Substantia nigra (tissue), 51 donors: ENCODE measurements at places on chromosomes 2 and 18.

DNA sequence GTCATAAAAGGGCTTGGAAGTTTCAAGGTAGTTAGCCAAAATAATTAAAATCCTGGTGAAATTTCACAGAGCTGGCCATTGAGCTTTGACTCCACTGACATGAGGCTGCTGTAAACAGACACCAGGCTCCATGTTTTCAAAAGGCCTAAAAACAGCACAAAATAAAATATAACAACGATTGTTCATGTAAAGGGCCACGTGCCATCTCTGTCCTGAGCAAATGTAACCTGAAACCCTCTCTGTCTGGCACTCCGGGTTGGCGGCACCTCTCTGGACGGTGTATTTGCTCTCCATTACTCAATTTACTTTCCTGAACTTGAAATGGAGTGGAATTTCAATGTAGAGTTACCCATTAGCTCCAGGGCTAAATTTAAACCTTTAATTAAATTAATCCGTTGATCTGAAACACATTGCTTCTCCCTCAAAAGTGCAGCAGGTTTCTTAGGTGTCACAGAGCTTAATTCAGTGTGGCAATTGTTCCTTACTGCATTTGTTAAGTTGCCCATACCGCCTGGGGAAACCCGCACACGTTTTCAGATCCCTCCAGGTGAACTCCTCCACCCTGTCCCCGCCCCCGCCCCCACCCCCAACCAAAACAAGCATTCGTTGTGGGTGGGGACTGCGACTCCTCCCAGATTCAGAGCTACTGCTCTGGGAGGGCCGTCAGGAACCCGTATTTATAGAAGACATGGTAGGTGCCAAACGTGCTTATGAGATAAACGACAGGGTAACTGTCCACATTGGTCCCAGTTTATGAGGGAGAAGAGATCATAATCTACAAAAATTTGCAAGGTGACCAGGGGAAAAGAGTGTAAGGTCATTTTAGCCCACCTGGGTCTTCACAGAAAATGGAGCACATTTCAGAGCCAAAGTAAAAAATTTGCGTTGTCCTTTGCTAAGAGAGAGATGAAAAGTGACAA, 1.2 kb upstream of the CABLES1 start:
- no peak for DNase-seq

GRCh38 chr2:175843625-175844024, 158.4 kb downstream of the LNPK start:
- no peak for DNase-seq

GRCh38 chr18:79042276-79042675, 26.9 kb upstream of the ATP9B start:
- DNase-seq, result no peak

GRCh38 chr18:33020877-33021276, 248.1 kb upstream of the KLHL14 start:
- no peak for DNase-seq

DNA sequence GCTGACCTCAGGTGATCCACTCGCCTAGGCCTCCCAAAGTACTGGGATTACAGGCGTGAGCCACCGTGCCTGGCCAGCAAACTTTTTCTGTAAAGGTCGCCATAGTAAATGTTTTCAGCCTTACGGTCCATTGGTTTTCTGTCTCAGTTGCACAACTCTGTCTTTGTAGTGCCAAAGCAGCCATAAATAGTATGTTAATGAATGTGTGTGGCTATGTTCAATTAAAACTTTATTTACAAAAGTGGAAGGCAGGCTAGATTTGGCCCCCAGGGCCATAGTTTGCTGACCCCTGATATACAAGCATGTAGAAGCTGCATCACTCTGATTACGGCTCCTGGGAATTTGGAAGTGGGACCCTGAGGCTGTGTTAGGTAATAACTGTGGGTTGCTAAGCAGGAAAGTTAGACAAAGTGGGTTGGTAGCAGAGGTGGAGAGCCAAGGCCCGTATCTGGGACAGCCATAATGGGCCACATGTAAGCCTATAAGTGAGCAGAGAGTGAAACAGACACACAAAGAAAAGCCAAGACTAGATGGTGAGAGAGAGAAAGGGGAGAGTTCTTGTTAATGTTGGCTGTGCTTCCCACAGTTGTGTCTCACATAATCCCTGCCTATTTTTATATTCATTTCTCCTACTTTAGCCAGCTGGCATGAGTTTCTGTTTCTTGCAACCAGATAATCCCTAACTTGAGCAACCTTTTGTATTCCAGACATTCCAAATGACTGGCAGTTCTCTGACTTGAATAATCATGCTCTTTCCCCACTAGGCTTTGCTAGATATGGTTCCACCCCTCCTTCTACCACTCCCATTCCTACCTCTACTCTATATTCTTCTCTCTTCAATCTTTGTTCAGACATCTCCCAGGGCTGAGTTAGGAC, 223.3 kb upstream of the STON1 start:
- no peak for DNase-seq

DNA sequence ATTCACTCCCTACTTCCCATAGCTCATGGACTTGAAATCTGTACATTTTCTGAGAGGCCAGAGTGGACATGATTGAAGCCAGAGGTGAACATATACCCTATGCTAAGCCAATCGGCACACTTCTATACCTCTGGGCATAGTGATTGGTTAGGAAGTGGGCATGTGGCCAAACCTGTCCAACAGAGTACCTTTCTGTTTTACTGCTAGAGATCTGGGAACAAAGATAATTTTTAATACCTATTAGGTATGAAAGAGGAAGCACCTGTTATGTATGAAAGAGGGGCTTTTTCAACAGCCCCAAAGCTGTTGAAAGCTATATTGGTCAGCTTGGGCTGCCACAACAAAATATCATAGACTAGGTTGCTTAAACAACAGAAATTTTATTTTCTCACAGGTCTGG, 27.7 kb downstream of the METTL8 start:
- DNase-seq, result no peak

- no peak for DNase-seq
These were observed 835.7 kb downstream of the DCDC2C start for GRCh38 chr2:4539121-4539520.
